ENCODE measurements at places on chromosomes 6 and 20.

DNA sequence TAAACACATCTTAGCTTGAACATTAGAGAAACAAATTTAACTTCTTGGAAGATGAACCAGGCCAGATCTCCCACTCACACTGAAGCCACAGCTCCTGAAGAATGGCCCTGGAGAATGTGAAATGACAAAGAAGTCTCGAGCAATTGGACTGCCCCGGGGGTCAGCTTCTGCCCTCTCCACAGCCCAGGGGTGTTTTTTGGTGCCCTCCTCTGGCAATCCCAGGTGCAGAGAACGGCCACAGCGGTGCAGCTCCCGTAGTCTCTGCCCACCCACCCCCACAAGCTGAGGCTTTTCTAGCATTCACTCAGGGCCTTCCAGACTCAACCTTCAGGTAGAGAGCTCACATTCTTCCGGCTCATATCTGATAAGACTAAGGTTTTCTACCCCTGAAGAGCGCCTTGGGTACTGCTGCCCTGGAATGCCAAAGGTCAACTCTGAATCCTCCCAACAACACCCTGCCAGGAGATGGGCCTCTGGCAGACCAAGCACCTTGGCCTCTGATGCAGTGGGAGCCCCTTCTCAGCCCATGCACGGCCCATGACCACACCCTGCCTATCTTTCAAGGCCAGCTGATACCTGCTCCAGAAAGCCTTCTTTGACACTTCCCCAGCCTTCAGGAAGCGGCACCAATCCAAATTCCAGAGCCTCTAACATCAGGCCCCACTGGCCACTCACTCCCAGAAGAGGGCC is 208.3 kb downstream of the SYNDIG1 start:
- DNase-seq, result no peak

DNA sequence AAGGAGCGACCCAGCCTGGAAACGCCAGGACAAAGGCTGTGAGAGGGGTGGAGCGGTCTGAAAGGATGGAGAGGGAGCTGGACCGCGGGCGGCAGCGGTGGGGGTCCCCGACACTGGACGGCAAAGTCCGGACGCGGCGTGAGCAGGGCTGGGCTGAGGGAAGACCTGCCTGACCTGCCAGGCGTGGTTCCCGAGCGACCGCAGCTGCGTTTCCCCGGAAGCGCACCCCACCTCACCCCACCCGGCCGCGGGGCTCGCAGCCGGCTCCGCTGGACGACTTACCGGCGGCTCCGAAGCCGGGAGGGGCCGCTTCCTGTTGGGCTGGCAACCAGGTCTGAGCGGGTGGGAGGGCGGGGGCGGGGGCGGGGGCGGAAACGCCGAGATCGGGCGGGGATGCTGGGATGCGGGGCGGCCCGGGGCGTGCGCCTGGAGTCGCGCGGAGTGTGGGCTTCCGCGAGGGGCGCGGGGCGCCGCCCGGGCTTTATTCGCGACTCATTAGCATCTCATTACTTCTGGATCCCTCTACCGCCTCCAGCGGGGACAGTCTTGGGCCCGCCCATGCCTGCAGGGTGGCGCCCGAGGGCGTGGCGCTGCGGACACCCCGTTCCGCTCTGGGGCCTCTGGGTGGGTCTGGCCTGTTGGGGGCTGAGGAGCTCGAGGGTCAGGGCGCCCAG is at the start of gene MICAL1:
TSS of gene MICAL1 (minus strand) at position 336 of the 674 bp plus-strand sequence. CDS start 1,576 bp downstream, outside the sequence.
- no peak for DNase-seq

GRCh38 chr6:148890096-148890495 is 143.3 kb downstream of the UST start:
- no peak for DNase-seq

- DNase-seq, result no peak
Measured at GRCh38 chr6:160933256-160933655, 58.3 kb upstream of the MAP3K4 start.

GRCh38 chr6:142112451-142113061 is 20.2 kb upstream of the GJE1 start:
- DNase-seq, result peak; percentile 43

GRCh38 chr6:145206247-145206907 is 528.9 kb downstream of the EPM2A start:
- DNase-seq, result no peak

- no peak for DNase-seq
Measured at GRCh38 chr20:35743693-35744491, 1.8 kb upstream of the RBM39 start.

GRCh38 chr20:47360297-47361056 is 4.0 kb upstream of the ZMYND8 start:
- DNase-seq, result peak; percentile 98

DNA sequence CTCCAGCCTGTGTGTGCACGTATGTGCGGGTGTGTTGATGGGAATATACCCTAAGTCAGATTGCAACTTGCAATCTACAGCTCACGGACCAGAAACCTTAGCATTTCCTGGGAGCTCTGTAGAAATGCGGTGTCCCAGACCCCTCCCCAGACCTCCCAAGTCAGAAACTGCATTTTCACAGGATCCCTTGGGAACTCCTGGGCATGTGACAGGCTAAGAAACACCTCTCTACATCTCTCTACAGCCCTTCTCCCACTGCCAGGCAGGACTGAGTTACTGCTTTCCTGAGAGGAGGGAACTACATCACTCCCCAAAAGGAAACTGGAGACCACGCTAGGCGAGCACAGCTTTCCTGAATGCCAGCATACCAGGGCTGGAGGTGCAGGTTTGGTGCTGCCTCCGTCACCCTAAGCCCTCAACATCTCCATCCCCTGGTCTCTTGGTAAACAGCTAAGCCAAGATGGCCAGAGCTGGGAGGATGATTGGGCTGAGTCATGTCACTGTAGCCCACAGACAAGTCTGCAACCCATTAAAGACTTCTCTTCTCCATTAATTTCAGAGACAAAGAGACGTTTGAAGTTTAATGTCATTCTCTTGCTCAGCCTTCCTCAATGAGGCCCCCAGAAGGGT is 194.4 kb downstream of the BMP7 start:
- DNase-seq, result no peak

DNA sequence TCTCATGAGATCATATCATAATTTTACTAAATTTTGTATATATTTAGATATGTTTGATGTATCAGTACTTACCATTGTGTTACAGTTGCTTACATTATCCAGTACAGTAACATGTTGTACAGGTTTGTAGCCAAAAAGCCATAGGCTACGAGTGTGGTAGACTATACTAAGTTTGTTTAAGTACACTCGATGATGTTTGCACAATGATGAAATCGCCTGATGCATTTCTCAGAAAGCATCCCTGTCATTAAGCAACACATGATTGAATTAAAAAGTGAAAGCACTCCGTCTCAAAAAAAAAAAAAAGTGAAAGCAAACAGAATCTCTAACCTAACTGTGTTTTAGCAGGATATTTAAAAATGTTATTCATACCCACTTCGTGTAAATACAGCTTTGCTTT is 104.9 kb upstream of the TFAP2D start:
- DNase-seq, result peak; percentile 22

GRCh38 chr20:45247865-45248264 is 6.5 kb downstream of the SLPI start:
- no peak for DNase-seq

- no peak for DNase-seq
Measured at GRCh38 chr6:38117281-38117680, 297.8 kb downstream of the ZFAND3 start.

GRCh38 chr20:13455713-13456112 is 183.0 kb downstream of the TASP1 start:
- no peak for DNase-seq

- DNase-seq, result no peak
Measured at GRCh38 chr6:36967301-36967700, 12.8 kb downstream of the PI16 start.

- no peak for DNase-seq
Measured at GRCh38 chr6:16121339-16121738, 7.5 kb upstream of the MYLIP start.

DNA sequence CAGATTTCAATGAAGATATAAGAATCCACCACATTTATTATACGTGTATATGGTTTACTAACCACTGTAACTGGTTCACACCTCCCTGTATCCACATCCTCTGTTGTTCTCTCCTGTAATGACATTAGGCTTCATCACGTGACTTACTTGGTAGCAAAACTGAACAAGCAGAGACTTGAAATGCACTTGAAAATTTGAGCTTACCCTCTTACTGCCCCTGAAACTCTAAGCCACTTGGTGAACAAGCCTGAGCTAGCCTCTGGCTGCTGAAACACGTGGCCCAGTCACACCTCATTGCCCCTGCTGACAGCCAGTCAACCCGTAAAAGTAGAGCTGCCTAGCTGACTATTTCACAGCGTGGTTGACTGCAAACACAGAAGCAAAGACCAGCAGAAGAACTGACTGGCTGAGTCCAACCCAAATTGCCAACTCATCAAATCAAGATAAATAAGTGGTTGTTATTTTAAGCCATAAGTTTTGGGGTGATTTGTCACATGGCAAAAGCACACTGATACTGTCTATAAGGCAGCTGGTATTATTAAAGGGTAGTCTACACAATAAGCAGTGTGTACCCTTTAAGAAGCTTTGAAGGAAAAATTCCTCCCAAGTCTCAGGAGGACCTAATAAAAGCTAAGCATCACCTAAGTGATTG is 109.0 kb downstream of the RALGAPA2 start:
- no peak for DNase-seq

- no peak for DNase-seq
Measured at GRCh38 chr6:116842459-116842858, 13.6 kb upstream of the GPRC6A start.

- DNase-seq, result no peak
Measured at GRCh38 chr6:129009851-129010250, 126.9 kb downstream of the LAMA2 start.

- no peak for DNase-seq
Measured at GRCh38 chr6:68013780-68014515, 621.1 kb upstream of the ADGRB3 start.

DNA sequence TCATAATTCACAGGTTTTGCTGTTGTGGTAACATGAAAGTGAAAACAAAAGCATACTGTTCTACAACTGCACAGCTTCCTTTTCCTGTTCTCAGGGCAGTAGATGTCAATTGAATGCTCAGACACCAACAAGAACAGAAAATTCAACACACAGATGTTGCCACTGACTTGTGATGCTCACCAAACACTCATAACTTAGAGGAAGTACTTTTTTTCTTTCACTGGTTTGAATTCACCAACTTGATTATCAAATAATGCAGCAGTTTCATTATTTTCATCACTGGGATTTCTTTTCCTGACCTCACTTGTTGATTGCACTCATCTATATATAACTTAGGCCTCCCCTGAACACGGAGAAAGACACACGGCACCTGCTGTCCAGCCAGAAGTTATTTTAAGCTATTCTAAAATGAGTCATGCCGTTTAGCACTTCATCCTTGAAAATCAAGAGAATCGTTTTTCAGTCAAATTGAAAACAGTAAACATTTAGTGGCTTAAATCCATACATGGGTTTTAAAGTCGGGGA is 949 bp downstream of the TXLNB start:
- DNase-seq, result peak; percentile 9

DNA sequence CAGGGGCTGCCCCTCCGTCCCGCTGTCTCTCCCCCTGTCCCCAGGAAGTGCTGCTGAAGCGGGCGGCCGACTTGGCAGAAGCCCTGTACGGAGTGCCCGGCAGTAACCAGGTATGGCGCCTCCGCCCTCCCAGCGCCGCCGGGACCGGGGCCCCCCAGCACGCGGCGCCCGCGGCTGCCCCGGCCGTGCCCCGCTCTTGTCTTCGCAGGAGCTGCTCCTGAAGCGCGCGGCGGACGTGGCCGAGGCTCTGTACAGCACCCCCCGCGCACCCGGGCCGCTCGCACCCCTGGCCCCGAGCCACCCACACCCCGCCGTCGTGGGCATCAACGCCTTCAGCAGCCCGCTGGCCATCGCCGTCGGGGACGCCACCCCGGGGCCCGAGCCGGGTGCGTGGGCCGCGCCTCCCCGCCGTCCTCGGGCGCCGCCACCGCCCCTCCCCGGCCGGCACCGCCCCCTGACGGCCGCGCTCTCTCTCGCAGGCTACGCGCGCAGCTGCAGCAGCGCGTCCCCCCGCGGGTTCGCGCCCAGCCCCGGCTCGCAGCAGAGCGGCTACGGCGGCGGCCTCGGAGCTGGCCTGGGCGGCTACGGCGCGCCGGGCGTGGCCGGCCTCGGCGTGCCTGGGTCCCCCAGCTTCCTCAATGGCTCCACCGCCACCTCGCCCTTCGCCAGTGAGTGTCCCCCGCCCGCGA is 48.4 kb downstream of the CPXM1 start:
- DNase-seq, result no peak

DNA sequence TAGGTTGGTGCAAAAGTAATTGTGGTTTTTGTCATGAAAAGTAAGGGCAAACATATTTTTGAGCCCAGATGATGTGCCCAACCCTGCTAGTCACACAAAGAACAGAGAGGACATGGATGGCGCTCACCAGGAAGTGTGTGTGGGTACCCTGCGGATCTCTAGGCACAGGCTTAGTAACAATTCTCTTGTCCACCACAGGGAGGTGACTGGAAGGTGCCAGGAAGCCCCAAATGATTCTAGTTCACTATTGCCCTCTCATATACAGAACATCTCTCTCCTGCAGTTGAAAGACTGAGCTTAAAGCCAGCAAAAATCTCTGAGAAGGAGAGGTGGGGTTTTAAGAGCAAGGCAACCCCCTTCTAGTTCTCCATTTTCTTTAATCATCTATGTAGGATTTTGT is 272.1 kb upstream of the TAB2 start:
- peak; percentile 8 for DNase-seq

- no peak for DNase-seq
Measured at GRCh38 chr6:50591135-50591534, 122.2 kb upstream of the TFAP2D start.
